CD8-positive, alpha-beta T cell (primary cell): ENCODE measurements at places on chromosomes 11 and 22.
A peak's percentile ranks its signal among the peaks of the same experiment; 100 is the strongest.

DNA sequence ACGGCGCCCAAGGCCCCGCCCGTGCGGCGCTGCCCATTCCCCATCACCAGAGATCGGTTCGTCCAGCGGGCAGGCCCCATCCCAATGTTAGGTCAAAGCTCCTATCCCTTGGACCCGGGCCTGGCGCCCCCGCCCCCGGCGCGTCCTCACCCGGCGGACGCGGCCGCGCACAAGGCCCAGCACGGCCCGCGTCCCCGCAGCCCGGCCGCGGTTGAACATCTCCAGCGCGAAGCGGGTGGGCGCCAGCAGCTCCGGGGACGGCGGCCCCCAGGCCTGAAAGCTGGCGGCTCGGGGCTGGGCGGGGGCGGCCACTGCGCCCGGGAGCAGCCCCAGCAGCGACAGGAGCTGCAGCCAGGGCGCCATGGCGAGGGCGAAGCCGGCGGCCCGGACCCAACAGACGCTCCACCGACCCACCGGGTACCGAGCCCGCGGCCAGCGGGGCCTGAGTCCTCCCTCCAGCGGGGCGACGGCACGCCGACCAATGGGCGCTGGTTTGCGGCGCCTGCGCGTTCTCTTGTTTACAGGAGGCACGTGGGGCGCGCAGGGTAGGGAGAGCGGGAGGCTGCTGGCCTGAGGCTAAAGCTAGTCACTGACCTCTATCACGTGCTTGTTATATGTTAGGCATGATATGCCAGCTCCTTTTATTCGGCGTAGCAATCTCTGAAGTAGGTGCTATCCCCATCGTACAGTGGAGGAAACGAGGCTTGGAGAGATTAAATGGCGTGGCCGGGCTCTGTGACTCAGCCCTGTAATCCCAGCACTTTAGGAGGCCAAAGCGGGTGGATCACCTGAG is at the start of gene CTSF:
CTSF (minus strand) TSS at position 483 of the 793 bp plus-strand sequence; CDS start at position 363, 120 bp downstream.
- peak; percentile 74 for DNase-seq

- DNase-seq: no peak
Measured at GRCh38 chr11:106306942-106307341, 229.5 kb downstream of the AASDHPPT start.

- DNase-seq: no peak
Measured at GRCh38 chr11:6664551-6664950, 8.9 kb upstream of the DCHS1 start.

DNA sequence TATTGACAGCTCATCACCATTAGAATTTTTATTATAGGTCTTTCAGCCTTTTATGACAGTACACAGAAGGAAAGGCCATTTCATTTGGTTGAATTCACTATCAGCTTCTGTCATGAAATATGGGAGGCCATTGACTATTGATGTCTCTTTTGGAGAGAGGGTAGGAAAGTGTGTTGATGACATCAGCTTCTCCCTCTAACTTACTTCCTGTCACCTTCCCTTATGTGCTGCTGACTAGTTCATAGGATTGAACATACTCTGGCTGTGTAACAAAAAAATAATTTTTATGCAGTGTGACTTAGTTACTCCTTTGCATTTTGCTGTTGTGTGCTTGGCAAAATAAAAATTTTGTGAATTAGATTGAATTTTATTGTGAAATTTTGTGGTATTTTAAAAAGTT is 769.2 kb downstream of the METTL15 start:
- no peak for DNase-seq

DNA sequence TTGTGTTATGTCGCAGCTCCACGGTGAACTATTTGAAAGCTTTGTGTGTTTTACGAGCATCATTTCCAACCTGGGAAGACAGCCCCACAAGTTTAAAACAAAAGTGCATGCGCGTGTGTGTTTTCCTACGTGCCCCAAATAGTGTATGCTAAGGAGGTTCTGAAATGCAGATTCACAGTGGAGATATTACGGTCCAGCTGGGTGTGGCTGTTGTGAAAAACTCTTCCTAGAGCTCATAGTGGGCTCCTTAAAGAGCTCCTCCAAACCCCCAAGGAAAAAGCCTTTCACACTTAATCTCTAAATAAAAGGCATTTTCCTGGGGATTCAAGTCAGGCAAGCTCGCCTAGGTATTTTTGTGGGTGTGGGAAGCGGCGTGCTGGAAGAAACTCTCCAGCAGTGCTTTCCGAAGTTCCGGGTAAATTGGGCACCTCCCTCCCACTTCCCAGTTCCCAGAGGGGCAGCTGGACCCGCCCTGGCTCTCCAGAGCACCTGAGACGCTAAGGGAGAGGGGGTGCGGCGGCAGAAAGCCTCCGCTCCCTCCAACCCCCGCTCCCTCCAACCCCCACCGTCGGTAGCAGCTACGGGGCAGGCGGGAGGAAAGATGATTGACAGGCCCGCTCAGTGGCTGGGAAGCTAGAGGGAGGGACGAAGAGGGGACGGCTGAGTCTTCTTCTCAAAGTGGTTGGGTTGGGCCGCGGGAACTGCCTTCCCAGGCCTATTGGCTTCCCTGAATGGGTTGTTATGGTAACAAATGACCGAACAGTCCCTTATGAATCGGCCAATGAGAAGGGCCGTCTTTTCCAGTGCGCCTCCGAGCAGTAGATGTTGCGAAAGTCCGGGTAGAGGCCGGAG is 561 bp upstream of the PCF11 start:
- peak; percentile 100 for DNase-seq

GRCh38 chr11:7547687-7548086 is 33.9 kb downstream of the PPFIBP2 start:
- DNase-seq: no peak

DNA sequence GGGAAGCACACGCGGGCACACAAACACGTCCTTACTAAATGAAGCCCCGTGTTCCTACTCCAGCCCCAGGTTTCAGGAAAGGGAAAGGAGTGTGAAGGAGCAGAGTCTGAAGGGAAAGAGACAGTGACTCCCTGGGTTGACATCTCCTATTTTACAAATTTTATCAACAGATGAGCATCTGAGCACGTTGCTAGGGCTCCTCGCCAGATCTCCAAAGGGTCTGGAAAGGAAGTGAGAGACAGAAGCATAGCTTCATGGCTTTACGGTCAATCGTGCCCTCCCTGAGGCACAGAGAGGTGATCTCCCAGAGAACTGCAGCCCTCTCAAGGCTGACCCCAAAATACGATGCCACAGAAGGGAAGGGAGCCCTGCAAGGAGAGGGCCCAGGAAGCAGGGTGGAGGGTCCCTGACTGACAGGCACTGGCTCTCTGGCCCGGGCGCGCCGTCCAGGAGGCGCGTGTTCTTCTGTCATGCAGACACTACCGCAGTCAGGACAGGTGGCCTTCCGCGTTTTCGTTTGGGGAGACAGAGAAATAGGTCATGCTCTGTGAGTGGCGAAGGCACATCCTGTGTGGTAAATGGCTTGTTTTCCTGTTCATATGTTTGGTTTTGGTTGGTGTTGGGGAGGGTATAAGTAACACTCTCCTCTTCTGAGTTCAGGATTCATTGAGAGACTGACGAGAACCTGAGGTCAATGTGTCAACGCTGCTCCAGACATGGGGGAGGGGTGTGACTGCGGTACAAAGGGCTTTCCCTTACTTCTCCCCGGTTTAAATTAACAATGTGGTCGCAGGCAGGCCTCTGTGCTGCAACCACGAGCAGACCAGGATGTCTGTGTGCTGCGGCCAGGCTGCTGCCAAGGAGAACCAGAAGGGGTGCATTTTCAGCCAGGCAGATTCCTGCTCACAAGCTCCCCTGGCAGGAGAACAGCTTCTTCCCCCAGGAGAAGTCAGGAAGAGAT is 813.3 kb downstream of the OPCML start:
- DNase-seq: peak; percentile 40

- DNase-seq: no peak
Measured at GRCh38 chr11:44006917-44007361, 40.8 kb upstream of the ACCSL start.

- DNase-seq: no peak
Measured at GRCh38 chr22:45212306-45212709, 28.4 kb downstream of the KIAA0930 start.

GRCh38 chr11:118883368-118884071 is at the start of gene CXCR5:
Gene CXCR5, plus strand, starts transcription at chr11:118883892. Its CDS starts 50 bp downstream, at chr11:118883942.
- no peak for DNase-seq
